ENCODE measurements at places on chromosomes 2 and 18. TPM values are rescaled to one million over a fixed set of nuclear protein-coding genes. Genes with fewer than 3 reads are reported as not detected.
A peak's percentile ranks its signal among the peaks of the same experiment; 100 is the strongest.

GRCh38 chr18:9066817-9067306 lies 35.6 kb upstream of the NDUFV2 start:
- DNase-seq: no peak

The CLASP1 gene
- 12.3 TPM for polyA plus RNA-seq

GRCh38 chr2:163198007-163198406 lies 359.4 kb upstream of the KCNH7 start:
- no peak for DNase-seq

- DNase-seq: peak; percentile 97
Measured at GRCh38 chr2:46849721-46850556, 65.7 kb downstream of the MCFD2 start.

The FER1L5 gene
- 0.15 TPM for polyA plus RNA-seq

The CERS6 gene
- polyA plus RNA-seq: 1.6 TPM

The SCYGR6 gene
- not detected for polyA plus RNA-seq

GRCh38 chr2:86078774-86079545 lies 26.7 kb downstream of the POLR1A start:
- DNase-seq: peak; percentile 47

The BMP10 gene
- polyA plus RNA-seq: not detected

DNA sequence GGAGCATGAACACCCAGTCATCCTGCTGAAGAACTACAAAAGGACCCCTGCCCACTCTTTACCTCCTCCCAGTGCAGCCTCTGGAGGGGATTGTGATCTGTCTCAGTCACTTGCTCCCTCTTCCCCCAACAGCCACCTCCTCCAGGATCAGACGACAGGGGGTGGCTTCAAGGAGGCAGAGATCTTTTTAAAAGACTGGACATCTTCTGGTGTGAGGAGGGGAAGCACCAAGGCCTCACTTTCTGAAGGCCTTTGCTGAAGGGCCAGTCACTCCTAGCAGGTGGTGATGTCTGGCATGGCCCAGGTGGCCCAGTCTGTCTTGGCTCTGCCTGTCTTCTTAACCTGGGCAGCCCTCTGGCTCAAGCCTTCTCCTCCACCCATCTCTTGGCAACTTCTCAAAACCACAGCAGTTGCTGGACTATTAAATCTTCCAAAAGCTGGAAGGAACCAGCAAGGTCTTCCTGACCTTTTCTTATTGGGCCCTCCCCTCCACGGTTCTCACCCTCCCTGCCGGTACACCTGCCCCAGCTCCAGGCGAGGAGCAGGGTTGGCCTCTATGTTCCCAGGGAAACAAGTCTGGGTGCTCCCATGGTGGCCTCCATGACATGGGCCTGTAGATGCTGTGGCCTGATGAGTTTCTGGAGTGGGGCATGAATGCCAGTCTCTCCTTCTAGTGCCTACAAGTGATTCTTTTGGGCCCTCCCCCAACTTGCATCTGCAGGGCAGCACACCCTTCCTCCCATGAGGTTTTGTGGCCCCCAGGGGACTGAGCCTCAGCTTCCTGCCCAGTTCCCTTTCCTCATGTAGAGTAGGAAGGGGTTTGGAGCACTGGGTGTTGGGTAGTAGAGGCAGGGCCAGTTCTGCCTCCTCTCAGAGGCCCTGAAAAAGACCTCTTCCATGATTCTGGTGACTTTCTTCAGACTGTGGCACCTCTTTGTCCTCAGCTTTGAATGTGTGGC lies 5.0 kb upstream of the ATP6V1B1 start:
- no peak for DNase-seq

DNA sequence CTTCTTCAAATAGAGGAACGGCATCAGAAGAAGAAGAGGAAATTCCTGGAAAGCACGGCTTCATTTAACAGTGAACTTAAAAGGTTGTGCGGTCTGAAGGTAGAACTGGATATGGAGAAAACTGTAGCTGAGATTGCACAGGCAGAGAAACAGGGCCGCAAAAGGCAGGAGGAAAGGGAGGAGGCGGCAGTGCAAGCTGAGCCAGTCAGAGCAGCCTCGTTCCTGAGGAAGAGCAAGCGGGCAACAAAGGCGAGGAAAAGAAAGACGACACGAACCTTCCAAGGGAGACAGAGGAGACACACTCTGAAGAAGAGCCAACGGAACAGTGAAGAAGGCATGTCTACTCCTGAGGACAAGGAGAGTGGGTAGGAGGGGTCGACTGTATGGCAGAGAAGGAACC lies 22.6 kb upstream of the GAREM2 start:
- DNase-seq: no peak

DNA sequence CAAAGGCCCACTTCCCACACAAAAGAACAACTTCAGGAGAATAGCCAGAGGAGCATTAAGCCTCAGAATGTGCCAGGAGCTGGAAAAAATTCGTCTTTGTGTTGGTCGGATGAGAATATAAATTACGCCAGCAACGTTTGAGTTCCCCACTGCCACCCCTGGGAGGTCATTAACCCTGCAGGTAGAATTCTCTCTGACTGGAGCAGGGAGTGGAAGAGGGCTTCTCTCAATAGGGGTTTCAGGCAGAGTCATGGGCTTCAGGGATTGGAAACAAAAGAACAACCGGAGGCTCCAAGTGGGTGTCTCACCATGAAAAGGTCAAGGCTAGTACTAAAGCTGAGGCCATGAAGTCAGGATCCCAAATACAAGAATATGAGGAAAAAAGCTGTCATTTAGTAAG lies 69.0 kb upstream of the DDX18 start:
- no peak for DNase-seq

The RNF103 gene
- polyA plus RNA-seq: 7.2 TPM

The ALPG gene
- polyA plus RNA-seq: not detected

- no peak for DNase-seq
Measured at GRCh38 chr2:223196331-223196730, 144.3 kb downstream of the KCNE4 start.

DNA sequence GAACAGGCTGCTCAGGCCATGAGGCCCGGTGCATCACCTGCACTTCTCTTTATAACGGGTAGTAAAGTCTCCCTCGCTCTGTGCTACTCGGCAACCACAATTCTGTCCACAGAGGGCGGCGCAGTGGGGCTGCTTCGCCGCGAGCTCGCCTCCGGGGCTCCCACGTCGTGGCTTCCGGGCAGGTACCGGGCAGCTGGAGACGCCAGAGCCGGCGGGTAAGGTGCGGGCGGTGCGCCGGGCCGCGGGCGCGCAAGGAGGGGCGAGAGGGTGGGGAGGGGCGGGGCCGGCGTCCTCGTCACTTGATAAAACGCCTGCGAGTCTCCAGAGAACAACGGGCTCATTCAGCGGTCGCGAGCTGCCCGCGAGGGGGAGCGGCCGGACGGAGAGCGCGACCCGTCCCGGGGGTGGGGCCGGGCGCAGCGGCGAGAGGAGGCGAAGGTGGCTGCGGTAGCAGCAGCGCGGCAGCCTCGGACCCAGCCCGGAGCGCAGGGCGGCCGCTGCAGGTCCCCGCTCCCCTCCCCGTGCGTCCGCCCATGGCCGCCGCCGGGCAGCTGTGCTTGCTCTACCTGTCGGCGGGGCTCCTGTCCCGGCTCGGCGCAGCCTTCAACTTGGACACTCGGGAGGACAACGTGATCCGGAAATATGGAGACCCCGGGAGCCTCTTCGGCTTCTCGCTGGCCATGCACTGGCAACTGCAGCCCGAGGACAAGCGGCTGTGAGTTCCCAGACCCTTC lies at the start of gene ITGA6:
TSS of gene ITGA6 (plus strand) at position 331 of the 734 bp plus-strand sequence.
- DNase-seq: peak; percentile 52

GRCh38 chr2:118710481-118710880 lies 137.0 kb downstream of the EN1 start:
- no peak for DNase-seq

- DNase-seq: peak; percentile 29
Measured at GRCh38 chr2:201820383-201821007, 14.2 kb downstream of the CDK15 start.

DNA sequence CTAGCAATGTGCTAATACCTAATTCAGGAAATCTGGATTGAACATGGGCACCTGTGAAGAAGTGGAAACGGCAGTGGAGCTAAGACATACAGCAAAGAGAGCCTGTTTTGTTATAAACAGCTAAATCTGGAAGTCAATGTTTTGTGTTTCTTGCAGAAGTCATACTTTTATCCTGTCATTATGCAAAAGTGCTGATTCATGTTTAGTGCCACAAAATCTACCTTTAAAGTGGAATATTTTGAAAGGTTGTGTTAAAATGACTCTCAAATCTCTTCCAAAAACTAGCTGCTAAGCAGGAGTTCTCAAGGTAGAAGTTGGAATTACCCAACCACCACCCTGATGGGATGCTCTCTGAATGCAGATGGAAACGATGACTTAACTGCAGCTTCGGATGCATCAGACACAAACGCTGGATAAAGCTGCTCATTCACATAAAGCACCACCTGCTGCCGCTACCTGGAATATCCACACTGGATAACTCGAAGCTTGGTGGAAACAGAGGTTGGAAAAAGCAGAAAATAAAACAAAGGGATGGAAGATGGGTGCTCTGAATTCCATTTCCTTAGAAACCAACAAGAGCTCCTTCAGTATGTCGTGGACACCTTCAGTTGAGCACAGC lies 132.6 kb upstream of the ZNF236 start:
- DNase-seq: no peak

DNA sequence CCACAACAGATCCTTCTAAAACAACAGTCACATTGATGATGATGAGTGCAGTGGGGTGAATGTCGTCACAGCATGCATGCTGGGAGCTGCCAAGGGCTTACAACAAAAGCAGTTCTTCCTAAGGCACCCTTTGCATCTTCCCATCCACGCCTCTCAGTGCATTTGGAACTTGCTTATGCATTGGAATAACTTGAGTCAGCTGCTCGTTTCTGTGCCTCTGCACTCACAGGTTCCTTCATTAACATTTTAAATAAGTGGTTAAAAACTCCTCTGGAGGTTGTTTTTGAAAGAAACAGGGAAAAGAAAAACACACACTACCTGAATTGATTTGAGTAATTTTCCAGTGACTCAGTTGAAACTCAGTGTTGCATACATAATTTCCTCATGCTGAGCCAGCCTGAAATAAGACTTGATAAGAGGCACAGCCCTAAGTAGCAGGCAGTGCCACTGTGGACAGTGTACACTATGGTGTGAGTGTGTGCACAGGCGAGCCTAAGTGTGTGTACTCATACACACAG lies 46.8 kb upstream of the TRIM43B start:
- no peak for DNase-seq

DNA sequence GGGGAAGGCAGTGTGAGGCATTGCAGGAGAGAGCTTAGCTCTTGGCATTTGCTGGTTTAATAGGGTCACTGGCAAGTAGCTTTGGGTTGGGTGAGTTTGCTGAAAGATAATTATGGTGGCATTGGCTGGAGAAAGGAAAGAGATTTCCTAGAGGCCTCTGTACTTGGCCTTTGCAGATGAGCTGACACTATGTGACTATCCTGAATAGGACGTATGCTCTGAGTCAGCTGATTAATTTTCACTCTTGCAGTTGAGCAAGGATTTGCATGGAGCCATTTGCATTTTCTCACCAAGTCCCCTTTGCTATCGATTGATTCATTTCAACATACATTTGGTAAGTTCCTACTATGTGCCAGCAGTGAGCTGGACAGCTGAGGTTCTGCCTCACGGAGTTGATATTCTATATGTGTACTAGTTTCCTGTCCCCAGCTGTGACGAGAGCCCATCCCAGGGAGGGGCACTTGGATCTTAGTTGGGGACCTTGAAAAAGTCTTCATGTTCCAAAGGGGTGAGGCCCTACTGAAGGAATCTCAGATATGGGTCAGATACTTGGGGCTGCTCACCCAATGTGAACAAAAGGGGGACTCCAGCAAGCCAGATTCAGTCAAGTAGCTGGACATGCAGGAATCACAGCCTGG lies 245.7 kb downstream of the LOXHD1 start:
- DNase-seq: no peak

- DNase-seq: no peak
Measured at GRCh38 chr2:16055848-16056580, 115.7 kb downstream of the MYCN start.

DNA sequence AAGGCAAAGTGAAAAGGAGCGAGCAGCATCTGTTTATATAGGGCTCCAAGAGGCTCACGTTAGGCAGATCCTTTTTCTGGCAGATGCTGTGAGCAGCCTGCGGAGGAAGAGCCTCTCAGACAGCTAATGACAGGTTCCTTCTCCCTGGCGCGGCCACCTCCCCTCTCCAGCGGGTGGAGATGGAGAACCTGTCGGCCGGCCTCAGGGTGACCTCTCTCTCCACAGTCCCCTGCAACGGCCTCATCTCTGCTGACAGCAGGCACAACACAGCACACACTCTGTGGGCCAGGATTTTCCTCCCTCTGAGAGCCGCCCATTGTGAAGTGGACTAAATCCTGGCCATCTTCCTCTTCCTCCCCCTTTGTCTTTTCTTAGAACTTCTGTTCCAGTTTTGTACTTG lies 119.8 kb downstream of the PRKCE start:
- peak; percentile 51 for DNase-seq

- DNase-seq: no peak
Measured at GRCh38 chr18:49597157-49597931, 35.5 kb downstream of the LIPG start.

GRCh38 chr18:77067291-77068061 lies 65.1 kb downstream of the MBP start:
- DNase-seq: peak; percentile 96

DNA sequence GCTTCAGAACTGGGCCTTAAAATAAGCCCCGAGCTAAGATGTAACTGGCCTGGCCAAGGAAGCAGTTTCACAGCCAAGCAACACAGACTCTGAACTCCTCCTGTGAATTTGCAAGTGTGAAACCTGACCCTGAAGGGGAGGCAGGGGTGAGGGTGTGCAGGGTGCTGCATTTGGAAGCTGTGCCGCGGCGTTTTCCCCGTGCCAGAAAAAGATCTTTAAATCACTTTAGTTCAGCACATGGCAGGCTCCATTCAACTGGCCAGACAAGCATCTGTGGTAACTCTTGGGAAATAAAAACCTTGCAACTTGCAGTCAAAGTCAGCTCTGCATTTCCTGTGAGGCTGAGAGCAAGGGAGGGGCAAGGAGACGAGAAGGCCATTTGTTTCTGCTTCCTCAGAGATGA lies 209.3 kb upstream of the SOX11 start:
- no peak for DNase-seq

The GLI2 gene
- 26.0 TPM for polyA plus RNA-seq

- no peak for DNase-seq
Measured at GRCh38 chr2:99771681-99772333, 282.0 kb upstream of the REV1 start.

The ARHGEF33 gene
- polyA plus RNA-seq: 0.20 TPM

- DNase-seq: no peak
Measured at GRCh38 chr2:172830482-172830881, 94.8 kb downstream of the RAPGEF4 start.

- DNase-seq: no peak
Measured at GRCh38 chr2:120869036-120869729, 133.5 kb downstream of the GLI2 start.

DNA sequence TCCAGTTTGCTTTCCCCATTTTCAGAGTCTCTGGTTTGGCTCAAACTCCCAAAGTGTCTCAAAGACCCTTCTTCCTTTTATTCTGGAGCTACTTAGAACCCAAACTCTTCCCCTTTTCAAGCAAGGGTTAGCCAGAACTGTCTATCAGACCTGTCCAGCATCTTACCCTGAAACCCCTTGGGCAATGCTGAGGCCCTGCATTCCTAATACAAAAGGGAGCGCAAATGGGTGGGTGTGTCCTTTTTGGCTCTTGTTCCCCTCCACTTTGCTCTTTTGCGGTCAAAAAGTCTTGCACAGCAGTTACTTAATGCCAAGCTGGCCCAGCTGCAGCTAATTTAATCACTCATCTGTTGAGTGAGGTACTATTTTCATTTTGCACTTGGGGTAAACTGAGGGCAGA lies 231.2 kb upstream of the FOSL2 start:
- DNase-seq: no peak

The ARHGAP25 gene
- 0.29 TPM for polyA plus RNA-seq

GRCh38 chr2:217392930-217393584 lies 533.2 kb upstream of the TNP1 start:
- DNase-seq: peak; percentile 39

- DNase-seq: no peak
Measured at GRCh38 chr2:120625865-120626560, 109.7 kb upstream of the GLI2 start.

The NFATC1 gene
- 1.8 TPM for polyA plus RNA-seq

The DUSP19 gene
- polyA plus RNA-seq: 0.46 TPM

The ANKRD62 gene
- polyA plus RNA-seq: not detected

Measured in IMR-90 (cell line).